Brain (organoid and tissue), 16 donors: ENCODE measurements at places on chromosomes 1 and 21.
A peak's percentile ranks its signal among the peaks of the same experiment; 100 is the strongest.

DNA sequence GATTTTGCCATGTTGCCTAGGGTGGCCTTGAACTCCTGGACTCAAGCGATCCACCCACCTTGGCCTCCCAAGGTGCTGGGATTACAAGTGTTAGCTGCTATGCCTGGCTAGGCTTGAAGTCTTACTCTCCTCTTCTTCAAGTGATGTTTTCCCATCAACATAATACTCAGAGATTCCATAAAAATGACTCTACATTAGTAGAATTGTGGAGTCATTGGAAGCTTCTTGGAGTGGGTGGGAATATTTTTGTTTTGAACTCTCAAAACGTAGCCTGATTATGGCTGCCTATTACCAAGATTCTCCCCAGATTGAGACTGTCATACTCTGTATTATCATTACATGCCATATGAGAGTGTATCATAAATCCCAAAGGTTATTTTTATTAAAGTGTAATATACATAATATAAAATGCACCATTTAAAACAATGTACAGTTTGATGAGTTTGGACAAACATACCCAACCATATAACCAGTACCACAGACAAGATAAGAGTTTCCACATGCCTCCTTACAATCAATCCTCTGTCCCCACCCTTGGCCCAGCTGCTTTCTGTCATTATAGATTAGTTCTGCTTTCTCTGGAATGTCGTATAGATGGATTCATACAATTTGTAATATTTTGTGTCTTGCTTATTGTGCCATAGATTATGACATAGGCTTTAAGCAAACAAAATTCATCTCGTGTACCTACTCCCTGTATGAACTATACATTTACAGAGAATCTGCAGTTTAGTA, 8.0 kb upstream of the DNM3 start:
- DNase-seq, result no peak

- no peak for DNase-seq
These were observed 7.2 kb upstream of the TSPEAR start for GRCh38 chr21:44718571-44718970.

- peak; percentile 63 for DNase-seq
These were observed 625.2 kb downstream of the LMO4 start for GRCh38 chr1:87953732-87954344.

DNA sequence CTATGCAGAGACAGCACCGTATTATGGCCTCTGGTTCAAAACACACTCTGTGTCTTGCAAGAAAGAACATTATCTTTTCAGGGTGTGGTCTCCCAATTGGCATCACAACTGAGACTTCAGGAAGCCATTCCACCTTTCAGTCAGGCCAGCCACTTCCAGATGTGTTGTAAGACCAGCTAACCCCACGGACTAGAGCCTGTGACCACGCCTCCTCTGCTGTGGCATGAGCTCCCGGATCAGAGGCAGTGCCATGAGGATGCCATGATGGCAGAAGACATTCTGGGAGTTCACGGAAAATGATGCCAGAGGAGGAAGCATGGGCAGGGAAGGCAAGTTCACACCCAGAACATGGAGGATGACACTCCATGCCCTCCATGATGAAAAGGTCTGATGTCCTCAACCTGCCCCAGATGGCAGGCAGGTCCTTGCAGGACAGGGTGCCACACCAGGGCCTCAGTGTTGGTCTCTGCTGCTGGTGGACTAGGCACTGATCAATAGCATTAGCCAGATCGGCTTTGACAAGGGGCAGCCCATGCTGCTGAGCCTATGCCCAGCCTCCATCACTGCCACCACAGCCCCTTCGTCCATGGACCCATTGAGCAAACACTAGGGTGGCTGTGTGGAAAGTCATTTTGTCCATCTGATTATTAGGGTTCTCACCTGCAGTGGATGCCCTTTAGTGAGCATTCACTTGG, 341.6 kb downstream of the MATN1 start:
- DNase-seq, result no peak

DNA sequence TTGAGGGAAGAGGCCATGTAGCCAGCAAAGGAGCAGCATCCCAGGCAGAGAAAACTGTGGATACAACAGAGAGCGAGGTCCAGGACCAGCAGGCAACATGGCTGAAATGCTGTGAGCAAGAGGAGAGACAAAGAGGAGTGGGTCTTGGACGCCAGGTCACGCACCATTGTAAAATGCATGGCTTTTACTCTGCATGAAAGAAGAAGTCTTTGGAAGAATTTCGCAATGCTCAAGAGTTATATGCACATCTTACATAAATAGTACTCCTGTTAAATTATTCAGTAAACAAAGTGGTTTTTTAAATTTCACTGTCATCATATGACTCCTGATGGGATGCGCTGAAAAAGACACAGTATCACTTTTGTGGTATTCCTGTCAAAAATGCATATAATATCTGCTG, 3.5 kb downstream of the CD244 start:
- no peak for DNase-seq

GRCh38 chr1:172723251-172723650, 64.3 kb downstream of the FASLG start:
- no peak for DNase-seq

- DNase-seq, result no peak
These were observed 167.1 kb upstream of the BEND5 start for GRCh38 chr1:48943826-48944225.

- no peak for DNase-seq
These were observed 37.1 kb downstream of the ALPL start for GRCh38 chr1:21546122-21546825.
